ENCODE measurements at places on chromosomes 2 and 18.

DNA sequence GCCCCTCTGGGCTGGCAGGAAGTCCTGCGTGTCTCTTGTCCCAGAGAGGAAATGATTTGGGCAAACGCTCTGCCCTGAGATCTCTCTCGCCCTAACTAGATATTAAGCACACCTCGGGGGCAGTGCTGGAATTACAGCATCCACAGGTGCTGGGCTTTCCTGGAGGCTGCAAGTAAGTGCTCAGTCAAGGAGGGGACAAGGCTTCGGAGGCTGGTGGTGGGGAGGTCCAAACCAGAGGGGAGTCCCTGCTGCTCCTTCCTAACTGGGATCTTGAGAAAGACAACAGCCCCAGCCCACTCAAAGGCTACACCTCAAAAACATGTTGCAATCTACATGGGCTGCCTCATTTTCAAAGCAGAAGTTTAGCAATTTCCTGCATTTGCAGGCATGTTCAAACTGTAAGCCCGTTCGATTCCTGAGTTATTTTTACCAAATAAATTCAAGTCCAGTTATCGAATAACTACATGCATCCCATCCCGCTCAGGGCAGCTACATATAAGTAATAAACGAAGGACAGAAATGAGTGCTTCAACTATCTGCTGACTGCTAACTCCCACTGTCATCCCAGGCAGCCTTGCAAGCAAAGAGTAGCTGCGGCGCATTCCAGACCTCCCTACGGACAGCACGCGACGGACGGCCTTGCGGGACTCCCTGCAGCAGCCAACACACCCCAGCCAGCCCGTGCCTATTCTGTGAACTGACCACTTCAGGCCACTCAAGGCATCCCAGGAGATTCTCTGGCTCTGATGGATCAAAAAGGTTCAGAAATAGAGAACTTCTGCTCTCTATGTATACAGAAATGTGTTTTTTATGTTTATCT is 27.5 kb downstream of the ZNF516 start:
- DNase-seq: no peak

- DNase-seq: no peak
Measured at GRCh38 chr2:10094271-10094814, 14.1 kb upstream of the CYS1 start.

DNA sequence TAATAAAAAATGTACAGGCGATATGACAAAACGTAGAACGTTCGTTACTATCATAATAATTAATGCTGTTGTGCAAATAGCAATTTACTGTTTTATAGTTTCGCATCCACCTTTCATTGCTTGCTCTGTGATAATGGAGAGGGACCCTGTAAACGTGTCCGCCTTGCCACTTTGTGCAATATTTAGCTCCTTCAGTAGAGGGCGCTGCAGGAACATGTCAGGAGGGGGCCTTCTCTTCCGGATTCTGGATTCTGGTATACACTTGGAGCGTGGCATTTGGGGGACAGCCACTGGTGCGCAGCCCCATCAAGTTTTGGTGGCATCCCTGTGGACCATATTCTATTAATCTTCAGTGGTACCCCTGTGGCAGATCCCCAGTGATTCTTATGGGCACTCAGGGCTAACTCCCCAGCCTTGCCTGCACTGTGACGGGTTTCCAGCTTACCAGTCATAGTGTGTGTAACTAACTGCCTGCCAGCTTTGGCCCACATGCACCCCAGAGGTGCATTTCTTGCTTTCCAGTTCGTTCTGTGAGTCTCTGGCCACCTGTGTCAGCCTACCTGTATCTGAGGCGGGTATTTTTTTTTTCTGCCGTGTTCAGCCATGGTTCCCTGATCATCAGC is 140.3 kb downstream of the CYRIA start:
- DNase-seq: no peak

DNA sequence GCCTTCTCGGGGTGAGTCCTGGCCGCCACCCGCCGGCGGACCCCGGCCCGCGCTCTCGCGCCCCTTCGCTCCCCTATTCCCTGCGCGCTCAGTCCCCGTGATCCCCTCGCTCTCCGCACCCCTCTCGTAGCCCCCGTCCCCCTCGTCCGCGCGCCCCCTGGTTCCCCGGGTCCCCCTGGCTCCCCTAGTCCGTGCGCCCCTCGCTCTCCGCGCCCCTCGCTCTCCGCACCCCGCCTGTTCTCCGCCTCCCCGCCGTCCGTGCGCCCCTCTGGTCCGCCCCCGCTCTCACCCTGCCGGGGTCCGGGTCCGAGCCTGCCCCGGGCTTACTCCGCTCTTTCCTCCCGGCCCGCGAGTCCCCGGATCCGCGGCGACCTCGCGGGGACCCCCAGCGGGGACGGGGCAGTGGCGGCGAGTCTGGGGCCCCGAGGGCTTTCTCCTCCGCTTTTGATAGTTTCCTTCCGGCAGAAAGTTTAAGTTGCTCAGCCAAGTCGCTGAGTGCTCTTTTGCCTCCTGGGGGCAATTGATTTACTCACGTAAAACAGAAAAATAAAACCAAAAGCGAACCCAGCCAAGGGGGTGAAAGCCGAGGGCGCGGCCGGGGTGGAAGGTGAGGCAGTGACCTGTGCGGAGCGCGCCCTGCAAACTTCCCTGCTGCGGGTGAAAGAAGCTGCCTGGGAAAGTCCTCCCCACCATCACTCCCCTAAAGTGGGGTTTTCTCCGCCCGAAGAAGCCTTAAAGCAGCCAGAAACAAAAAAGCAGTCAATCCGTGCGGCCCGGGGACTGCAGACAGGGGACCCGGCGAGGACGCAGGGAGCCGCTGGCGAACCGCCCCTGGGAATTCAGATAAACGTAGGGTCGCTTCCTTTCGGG is 568 bp downstream of the RAB31 start:
- DNase-seq: no peak

DNA sequence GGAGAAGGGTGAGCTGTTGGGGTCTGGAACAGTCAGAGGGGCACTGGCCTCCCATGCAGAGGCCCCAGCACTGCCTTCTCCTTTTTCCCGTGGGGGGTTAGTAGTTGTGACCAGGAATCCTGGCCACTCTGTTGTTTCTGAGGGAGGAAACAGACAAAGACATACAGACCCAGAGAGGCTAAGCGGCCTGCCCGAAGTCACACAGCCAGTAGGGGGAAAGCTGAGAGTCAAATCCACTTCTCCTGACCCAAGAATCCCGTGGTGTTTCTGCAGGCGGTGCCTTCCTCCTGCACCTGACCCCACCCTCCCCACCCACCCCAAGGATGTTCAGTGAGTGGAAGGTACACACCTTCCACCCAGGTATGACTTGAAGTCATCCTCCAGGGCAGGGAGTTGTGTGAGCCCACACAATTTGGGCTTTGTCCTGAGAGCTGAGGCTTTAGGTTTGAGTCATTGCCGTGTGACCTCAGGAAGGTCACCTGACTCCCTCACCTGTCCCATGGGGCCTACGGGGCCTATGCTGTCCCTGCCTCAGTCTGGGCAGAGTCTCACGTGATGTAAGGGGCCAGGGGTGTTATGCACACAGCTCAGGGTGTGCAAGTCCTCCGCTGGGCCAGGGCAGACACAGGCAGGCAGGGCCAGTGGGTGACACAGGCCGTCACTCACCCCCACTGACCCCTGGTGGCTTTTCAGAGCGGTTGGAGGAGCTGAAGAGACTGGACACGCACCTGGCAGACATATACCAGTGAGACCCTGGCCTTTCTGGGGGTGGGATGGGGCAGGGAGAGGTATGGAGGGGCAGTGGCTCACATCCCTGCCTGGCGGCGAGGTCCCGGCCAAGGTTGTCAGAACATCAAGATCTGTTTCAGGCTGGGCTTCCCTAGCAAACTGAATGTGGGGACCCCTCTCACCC is 5.0 kb downstream of the NT5DC4 start:
- DNase-seq: no peak

DNA sequence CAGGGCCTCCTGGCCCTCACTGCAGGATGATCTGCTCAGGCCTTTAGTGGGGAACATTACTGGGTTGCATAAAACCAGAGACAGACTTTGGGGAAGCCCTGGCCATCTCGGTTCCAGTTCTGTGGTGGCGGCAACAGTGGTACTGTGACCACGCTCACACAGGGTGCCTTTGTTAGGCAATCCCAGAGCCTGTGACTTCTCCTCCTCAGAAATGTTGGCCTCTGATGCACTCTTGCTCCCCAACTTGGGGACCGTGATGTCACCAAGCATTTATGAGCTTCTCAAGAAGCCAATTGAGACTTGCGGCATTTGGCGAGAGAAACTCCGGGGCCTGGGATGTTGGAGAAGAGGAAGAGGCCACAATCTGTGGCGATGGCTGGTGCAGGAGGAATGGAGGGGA is 80.9 kb upstream of the PKDCC start:
- no peak for DNase-seq

DNA sequence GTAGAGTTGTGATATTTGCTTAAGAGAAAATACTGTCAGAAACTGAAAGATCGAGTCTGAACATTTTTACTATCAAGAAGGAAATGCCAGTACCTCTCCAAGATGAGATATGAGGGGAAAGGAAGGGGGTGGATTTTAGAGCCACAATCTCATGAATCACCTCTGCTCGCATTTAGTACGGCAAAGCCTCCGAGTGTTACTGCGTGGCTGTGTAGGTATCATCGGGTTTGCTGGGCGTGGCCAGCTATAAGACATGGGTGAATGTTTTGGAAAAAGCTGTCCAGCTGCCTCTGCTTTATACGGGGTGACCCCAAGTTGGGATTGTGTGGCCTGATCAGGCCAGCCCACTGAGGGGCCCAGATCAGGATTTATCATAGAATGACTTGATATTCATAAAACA is 826.4 kb downstream of the SOCS6 start:
- DNase-seq: no peak

- DNase-seq: no peak
Measured at GRCh38 chr2:175463589-175464310, 282.2 kb upstream of the ATP5MC3 start.

DNA sequence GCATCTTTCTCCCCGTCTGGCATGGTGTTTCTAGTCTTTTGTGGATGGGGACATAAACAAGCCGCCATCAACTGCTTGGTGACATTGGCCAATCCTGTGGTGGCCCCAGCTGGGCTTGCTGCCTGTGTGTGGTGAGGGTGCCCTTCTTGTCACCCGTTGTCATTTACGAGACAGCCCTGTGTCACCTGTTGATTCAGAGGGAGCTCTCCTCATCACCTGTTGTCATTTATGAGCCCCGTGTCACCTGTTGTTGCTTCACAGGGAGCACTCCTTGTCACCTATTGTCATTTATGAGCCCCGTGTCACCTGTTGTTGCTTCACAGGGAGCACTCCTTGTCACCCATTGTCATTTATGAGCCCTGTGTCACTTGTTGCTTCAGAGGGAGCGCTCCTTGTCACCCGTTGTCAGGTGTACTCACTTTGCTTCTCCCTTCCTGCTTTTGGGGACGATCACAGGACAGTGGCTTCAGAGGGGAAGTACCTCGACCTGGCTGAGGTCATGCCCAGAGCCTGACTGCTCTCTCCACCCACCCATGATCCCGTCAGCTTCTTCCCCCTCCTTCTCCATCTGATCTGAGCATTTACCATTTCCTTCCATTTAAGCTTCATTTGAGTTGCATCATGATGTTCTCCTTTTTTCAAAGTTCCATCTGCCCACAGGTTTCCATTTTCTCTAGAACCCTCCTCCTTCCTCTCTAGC is 29.1 kb downstream of the HPCAL1 start:
- peak; percentile 23 for DNase-seq

DNA sequence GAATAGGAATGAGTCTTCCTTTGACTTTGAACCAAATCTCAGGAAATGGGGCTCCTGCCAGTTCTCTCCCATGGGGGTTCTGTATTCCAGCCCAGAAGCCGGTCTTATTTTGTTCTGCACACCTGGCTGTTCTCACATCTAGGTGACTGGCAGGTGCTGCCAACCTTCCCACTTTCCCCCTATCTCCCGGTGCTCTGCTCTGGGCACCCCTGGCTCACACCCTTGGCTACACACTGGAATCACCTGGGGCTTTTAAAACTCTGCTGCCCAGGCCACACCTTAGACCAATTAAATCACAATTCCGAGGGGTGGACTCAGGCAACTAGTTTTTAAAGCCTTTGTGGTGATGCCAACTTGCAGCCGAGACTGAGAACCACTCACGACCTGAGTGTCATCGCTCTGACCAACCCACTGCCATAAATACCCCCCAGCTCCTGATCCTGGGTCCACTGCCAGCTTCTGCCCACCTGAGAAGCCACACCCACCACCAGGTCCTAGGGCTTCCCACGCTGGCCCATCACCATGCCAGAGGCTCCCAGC is 69.2 kb downstream of the KCNF1 start:
- no peak for DNase-seq

DNA sequence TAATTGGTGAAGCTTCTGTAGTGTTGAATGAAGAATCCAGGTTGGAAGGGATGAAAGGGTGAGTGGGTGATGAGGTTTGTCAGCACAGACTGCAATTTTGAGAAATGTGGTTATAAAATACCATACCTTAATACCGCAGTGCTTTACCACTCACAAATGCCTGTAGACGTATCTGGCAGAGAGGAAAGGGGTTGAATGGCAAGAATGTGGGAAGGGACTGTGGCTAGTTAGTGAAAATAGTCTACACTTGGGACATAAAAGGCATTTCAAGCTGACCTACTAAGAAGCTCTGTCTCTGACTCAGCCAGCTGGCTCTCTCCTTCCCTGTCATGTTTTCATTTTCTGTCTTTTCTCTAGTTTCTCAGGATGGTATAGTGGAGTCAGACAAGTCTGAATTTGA is 25.1 kb downstream of the CDK15 start:
- DNase-seq: no peak

DNA sequence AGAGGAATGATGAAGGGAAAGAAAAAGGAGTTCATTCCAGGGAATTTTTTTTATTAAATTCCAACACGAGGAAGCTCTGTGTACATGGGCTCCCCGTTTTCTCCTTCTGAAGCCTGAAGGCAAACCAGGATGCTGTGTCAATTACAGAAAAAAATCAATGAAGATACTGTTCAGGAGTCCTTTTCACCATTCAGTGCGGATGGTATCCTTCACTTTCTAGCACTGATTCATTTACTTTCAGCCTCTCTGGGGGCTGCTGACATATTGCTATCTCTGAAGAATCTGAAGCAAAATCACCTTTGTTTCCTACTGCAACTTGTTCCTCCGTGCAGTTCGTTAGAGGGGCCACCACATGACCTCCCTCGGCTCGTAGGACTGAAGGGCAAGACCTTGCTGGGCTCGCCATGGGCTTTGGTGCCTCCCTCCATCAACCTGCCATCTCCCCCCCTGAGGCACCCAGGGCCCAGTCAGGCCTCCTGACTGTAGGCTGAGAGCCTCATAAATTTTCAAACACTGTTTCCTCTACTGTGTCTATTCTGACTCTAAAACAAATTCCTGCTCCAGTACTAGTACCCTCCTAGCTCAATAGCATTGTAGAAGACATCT is 25.5 kb upstream of the ST8SIA3 start:
- no peak for DNase-seq

DNA sequence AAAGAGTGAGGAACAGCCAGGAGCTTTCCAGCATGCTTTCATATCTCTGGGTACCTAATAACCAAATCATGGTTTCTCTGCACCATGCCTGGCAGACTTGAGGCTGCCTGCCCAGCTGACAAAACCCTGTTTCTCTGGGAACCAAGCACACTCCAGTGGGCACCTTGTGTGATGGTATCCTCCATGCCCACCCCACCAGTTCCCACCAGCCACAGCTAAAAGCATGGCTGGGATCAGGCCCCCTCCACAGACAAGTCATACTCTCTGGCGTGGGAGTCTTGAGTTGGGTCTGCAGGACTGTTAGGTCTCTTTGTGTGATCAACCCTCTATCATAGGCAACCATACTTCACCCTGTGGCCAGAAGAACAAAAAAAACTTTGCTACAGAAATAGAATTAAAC is 56.0 kb downstream of the TMEM163 start:
- no peak for DNase-seq

GRCh38 chr2:157326698-157327097 is 1.1 kb upstream of the ERMN start:
- DNase-seq: no peak

GRCh38 chr2:172510088-172510487 is 45.8 kb upstream of the PDK1 start:
- no peak for DNase-seq
